Glutamatergic neuron (in vitro differentiated cells): ENCODE measurements at places on chromosomes 5 and 9. TPM values are rescaled to one million over a fixed set of nuclear protein-coding genes. Genes with fewer than 3 reads are reported as not detected.

DNA sequence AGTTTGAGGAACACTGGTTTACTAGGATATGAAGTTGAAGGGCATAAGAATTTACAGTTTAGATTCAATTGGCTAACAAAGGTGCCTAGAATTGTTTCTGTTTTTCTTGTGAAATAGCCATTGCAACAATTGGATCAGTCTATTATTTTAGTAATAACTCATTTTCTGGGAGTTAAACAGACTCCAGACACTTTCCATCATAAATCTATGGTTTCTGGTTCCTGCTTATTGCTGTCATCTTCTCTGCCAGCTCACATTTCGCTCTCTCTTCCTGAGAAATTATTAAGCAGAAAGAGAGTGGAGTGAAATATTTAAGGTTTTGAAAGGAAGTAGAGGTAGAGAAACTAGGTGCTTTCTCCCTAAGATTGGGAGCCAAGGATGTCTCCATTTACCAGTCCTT, 165.1 kb upstream of the PRR16 start:
- no peaks in the 10 kb centered on the region for H3K36me3 ChIP-seq
- no peak for DNase-seq
- H3K4me1 ChIP-seq: no peaks in the 10 kb centered on the region

DNA sequence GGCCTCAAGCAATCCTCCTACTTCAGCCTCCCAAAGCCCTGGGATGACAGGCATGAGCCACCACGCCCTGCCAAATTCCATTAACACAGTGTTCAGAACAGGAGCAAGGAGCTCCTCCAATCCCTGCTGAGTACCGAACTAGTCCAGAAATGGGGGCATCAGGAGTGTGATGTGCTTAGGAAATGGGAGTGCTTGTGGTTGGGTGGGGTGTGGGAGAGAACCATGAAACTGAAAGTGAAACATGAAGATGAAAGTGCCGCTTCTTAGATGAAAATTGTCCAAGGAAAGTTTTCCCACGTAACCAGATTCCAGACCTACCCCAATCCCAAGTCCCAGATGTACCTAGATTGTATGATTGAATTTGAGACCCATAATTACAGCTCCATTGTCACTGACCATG, 16.7 kb upstream of the ZNF131 start:
- H3K27me3 ChIP-seq: peaks cover 6% of the 10 kb centered on the region
- H3K4me1 ChIP-seq: peaks cover 3% of the 10 kb centered on the region
- H3K4me3 ChIP-seq: no peak overlapping the region
- no peak for DNase-seq
- no peaks in the 10 kb centered on the region for H3K36me3 ChIP-seq

The GGTA1 gene
- not detected for total RNA-seq

The ASPN gene
- not detected for total RNA-seq

DNA sequence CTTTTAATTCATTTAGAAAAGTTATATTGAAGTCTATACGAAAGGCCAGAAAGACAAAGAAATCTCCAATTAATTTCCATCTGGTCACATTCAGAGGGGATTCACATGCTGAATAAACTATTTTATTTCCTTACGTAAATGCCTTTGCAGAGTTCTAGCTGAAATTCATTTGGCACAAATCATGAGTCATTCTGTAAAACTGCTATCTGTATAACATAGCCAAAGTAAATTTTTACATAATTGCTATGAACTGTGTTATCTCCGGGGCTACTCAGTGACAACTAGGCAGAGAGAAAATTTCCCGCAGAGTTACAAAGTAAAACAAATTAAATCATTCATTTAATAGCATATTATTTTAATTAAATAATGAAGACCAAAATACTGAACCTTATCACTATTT, 463.2 kb upstream of the ADAMTS16 start:
- H3K4me3 ChIP-seq: no peak overlapping the region
- no peaks in the 10 kb centered on the region for H3K27me3 ChIP-seq
- no peaks in the 10 kb centered on the region for H3K36me3 ChIP-seq
- DNase-seq: no peak

The CCDC183 gene
- total RNA-seq: 20.0 TPM

DNA sequence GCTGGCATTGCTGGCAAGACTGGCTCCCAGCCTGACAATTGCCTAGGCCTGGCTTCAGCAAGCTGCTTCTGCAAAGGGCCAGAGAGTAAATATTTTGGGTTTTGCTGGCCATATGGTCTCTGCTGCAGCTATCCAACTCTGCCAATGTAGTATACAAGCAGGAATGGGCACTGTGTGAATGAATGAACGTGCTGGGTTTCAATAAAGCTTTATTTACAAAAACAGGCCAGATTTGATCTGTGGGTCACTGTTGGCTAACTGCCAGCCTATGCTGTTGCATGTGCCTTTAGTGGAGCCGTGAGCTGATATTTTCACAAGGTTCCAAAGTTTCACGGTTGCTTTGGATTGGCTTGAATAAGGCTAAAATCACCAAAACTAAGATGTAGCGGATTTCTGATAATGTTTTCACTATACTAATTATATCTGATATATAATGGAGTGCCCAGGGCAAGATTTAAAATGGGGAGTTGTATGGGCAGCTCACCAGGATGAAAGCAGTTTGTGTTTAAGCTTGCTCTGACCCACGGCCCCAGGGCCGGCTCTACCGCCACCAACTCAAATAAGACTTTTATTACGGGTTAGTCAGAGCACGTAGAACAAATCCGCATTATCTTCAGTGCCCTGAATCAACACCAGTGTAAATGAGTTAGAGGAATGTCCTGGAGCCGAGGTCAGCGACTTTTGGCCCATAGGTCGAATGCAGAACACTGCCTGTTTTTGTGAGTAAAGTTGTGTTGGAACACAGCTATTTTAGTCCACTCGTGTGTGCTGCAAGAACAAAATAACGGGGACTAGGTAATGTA, 98.6 kb upstream of the DAP start:
- H3K36me3 ChIP-seq: peaks cover 6% of the 10 kb centered on the region
- DNase-seq: no peak
- H3K27me3 ChIP-seq: peaks cover 10% of the 10 kb centered on the region
- H3K27ac ChIP-seq: no peak overlapping the region
- H3K4me3 ChIP-seq: no peak overlapping the region

DNA sequence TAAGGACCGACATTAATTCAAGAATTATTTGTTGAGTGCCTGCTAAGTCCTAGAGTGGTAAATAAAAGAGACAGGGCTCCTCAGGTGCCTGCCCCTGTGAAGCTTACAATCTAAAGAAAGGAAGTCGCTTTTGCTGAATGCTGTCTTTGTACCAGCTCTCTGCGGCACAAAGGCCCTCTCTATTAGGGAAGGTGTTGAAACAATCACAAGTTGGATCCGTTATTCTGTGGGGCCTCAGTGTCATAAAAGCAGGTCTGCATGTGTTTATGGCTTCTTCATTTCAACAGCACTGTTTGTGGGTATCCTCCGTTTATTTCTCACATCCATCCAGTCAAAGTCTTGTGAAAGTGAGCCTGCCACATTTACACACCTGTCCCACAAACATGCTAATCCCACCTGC, 7.0 kb upstream of the MVB12B start:
- H3K4me1 ChIP-seq: no peaks in the 10 kb centered on the region
- H3K27ac ChIP-seq: no peak overlapping the region
- peaks cover 6% of the 10 kb centered on the region for H3K36me3 ChIP-seq

DNA sequence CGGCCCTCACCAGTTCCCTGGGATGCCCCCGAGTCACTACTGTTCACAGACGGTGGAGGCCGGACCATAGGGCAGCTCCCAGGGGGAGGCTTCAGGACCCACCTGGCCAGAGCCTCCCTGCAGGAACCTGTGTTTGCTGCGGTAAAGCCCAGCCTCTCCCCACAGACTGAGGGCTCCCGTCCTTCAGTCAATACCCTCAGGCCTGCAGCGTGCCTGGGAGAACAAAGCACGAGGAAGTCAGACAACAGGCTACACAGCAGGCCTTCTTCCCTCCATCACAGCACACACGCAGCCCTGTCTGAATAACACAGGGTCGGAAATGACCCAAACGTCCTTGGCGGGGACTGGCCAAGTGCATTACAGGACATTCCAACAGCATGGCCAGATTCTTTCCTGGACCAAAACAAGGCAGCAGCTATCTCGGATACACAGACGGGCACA, 34.4 kb downstream of the COL23A1 start:
- H3K4me3 ChIP-seq: no peak overlapping the region
- DNase-seq: no peak
- H3K27me3 ChIP-seq: no peaks in the 10 kb centered on the region
- H3K4me1 ChIP-seq: no peaks in the 10 kb centered on the region

- H3K27ac ChIP-seq: no peak overlapping the region
- DNase-seq: no peak
- no peak overlapping the region for H3K4me3 ChIP-seq
- no peaks in the 10 kb centered on the region for H3K4me1 ChIP-seq
- H3K27me3 ChIP-seq: peaks cover 3% of the 10 kb centered on the region
- no peaks in the 10 kb centered on the region for H3K36me3 ChIP-seq
Observed at GRCh38 chr5:122967625-122968024, 68.9 kb downstream of the PPIC start.

GRCh38 chr9:38253200-38253599, 139.3 kb upstream of the ALDH1B1 start:
- peaks cover 5% of the 10 kb centered on the region for H3K36me3 ChIP-seq
- H3K4me1 ChIP-seq: peaks cover 31% of the 10 kb centered on the region

The CCDC112 gene
- 53.7 TPM for total RNA-seq

The BARHL1 gene
- not detected for total RNA-seq

DNA sequence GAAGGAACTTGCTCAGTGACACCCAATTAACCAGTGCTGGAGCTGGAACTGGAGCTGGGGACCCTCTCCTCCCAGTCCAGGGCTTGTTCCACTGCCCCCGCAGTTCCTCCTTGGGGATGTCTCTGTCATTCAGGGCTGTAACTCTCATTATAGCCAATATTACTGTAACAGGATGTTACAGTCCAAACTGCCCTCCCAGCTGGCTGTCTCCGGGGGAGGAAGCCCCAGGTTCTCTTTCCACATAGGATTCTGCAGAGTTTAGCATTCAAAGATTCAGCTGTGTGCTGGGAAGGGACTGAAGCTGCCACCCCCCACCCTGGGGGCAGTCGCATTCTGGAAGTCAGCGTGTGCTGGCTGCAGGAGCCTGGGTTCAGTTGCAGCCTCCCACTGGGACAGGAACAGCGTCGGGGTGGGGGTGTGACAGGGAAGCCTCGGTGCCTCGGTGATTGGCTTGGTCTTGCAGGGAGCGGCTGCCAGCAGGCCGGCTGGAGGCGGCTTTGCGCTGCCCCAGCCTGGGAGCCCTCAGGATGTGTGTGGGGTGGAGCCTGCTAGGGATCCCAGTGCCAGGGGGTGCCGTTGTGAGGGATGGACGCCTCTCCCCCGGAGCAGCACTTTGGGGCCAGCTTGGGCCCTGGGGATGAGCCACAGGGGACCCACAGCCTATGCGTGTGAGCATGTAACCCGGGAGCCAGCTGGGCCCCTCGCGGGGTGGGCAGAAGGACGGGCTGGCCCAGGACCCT, 101.1 kb downstream of the RGS3 start:
- H3K4me1 ChIP-seq: peaks cover 20% of the 10 kb centered on the region
- H3K27ac ChIP-seq: no peak overlapping the region
- H3K27me3 ChIP-seq: peaks cover 10% of the 10 kb centered on the region
- H3K36me3 ChIP-seq: no peaks in the 10 kb centered on the region

DNA sequence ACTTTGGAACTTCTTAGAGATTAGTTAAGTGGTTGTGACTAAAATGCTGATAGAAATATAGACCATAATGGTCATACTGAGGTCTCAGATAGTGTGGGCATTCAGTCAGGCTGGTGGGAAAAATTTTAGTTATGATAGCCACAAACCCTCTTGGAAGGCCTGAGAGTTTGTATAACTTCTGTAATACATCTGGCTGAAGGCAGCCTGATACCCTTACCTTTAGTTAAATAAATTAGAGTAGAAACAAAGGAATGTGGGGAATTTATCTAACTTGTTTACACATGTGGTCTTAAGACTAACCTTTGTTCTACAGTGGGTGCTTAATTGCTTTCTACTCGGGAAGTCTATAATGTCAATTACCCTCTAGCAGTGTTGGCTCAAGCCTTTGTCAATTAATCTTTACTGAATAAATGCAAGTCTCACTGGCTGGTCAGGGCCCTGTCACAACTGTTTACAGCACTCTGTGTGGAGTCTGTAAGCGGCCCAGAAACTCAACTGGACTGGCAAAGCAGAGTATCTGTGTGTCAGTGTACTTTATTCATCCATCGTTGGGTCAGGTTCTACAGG, 184.0 kb downstream of the FBXO4 start:
- H3K4me3 ChIP-seq: no peak overlapping the region
- no peaks in the 10 kb centered on the region for H3K4me1 ChIP-seq
- H3K36me3 ChIP-seq: peaks cover 6% of the 10 kb centered on the region
- H3K27ac ChIP-seq: no peak overlapping the region
